A549 treated with RU486 at 1 μM for 4 hours (cell line): ENCODE measurements at places on chromosomes 2 and 18. TPM values are rescaled to one million over a fixed set of nuclear protein-coding genes. Genes with fewer than 3 reads are reported as not detected.

The TM4SF20 gene
- 6.4 to 10.7 TPM (median 9.8 TPM) in 5 replicates for total RNA-seq

The GKN2 gene
- total RNA-seq, result 1.8 to 3.5 TPM (median 2.8 TPM) in 5 replicates

The ATG4B gene
- 51.3 to 73.6 TPM (median 53.1 TPM) in 5 replicates for total RNA-seq

The GPR35 gene
- total RNA-seq, result 0.32 to 1.1 TPM (median 0.87 TPM) in 5 replicates

The PSMG2 gene
- total RNA-seq, result 61.8 to 77.4 TPM (median 73.6 TPM) in 5 replicates

The SULT1C2 gene
- total RNA-seq, result 0.29 to 0.83 TPM (median 0.59 TPM) in 5 replicates

The SAG gene
- not detected in 5 replicates for total RNA-seq

The AMER3 gene
- not detected in 5 replicates for total RNA-seq
